Astrocyte of the cerebellum (primary cell): ENCODE measurements at places on chromosomes 1 and 21.
A peak's percentile ranks its signal among the peaks of the same experiment; 100 is the strongest.

GRCh38 chr1:41847733-41848132 is 71.0 kb downstream of the HIVEP3 start:
- DNase-seq = no peak

DNA sequence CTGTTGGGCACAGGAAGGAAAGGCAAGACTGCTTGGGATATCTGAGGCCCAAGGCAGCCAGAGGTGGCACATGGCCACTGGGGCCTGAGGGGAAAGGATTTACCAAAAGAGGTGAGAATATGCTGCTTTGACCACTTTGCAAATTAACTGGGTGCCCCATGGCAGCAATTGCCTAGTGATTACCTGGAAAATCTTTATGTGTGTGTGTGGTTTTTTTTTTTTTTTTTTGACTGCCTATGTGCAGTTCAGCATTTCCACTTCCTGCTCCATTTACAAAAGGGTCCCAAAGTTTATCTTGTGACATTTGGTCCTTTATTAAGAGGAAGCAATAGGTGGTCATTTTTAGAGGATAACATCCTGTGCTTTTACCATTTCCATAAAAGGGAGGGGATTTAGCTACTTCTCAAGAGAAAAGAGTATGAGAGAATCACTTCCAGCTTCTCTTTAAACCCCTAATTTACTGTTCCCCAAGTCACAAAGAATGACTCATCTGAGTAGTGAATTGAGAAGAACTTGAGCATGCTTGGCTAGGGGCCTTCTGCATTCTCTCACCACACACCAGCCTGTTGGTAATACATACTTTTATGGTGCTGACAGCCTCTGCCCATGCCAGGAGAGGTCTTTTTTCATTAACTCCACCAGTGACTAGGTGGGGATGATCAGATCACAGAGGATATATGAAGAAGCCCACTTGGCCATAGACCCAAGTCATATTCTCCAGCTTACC is 52.1 kb downstream of the SYDE2 start:
- no peak for DNase-seq

- no peak for DNase-seq
Measured at GRCh38 chr1:113681596-113682337, 77.5 kb downstream of the PHTF1 start.

- DNase-seq = no peak
Measured at GRCh38 chr1:77313491-77313890, 31.7 kb downstream of the AK5 start.

GRCh38 chr21:31425138-31425537 is 81.1 kb upstream of the TIAM1 start:
- no peak for DNase-seq

DNA sequence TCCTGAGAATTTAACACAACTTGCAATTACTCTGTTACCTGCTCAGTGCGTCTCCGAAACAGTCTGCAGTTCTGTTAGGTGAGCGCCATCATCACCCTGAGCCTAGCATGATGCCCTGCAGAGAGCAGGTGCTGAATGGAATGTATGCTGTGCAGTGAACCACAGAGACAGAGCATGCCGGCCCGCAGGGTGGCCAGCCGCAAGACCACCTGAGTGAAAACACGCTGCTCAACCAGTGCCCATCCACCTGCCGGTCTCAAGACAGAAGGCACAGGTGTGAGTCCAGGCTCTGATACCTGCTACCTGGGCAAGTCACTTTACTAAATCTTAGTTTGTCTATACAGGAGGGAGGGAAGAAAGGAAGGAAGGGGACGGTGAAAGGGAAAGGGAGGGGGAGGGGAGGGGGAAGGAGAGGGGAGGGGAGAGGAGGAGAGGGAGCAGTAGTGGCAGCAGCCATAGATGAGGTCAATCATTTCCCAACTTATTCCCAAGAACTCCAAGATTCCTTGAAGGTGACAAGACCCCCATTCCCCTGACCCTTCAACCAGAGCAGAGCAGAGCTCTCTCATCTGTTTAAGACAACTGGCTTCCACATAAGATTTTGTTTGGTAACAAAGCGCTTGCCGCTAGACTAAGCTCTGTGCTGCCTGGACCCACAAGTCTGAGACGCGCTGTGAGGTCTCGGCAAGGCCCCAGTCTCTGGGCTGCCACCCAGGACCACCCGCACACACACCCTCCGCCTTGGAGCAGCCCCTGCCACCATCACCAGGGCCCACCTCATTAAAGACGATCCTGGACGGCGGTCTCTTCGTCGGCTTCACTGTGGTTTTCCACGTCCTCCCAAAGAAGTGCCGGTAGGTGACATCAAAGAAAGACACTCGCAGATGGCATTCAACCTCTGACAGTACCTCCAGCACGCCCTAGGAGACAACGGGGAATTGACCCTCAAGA is 14.5 kb downstream of the NPHP4 start:
- no peak for DNase-seq

GRCh38 chr1:6822530-6823359 is 37.5 kb downstream of the CAMTA1 start:
- DNase-seq = no peak

GRCh38 chr1:231883382-231883781 is 256.8 kb downstream of the DISC1 start:
- no peak for DNase-seq

DNA sequence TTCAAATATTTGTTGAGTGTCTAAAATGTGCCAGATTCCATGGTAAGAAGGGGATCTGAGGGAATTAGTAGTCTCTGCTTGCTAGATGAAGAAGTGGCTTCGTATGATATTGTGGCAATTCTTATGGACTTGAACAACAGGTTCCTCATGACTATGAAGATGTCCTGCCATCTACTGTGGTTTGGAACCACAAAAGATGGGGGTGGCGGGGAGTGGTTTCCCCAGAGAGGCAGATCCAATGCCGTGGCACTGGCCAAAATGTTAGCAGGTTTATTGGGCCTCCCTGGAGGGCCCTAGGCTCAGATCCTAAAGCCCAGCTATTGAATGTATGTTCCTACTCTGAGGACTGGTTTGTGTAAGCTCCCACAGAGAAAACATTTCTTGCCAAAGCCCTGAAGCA is 120.8 kb downstream of the RGS2 start:
- DNase-seq = no peak

DNA sequence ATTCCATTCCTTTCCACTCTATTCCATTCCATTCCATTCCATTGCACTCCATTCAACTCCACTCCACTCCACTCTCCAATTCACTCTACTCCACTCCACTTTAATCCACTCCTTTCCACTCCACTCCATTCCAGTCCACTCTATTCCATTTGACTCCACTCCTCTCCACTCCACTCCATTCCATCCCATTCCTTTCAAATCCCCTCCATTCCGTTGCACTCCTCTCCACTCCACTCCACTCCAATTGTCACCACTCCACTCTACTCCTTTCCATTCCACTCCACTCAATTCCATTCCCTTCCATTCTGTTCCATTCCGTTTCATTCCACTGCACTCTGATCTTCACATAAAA is 2563.7 kb upstream of the TPTE start:
- DNase-seq = no peak

GRCh38 chr1:197268012-197268411 is at the start of gene CRB1:
TSS of gene CRB1 (plus strand) at chr1:197268252. CDS start at chr1:197268413, 161 bp downstream.
- DNase-seq = peak; percentile 3

GRCh38 chr1:55559842-55560241 is 344.7 kb upstream of the USP24 start:
- no peak for DNase-seq

DNA sequence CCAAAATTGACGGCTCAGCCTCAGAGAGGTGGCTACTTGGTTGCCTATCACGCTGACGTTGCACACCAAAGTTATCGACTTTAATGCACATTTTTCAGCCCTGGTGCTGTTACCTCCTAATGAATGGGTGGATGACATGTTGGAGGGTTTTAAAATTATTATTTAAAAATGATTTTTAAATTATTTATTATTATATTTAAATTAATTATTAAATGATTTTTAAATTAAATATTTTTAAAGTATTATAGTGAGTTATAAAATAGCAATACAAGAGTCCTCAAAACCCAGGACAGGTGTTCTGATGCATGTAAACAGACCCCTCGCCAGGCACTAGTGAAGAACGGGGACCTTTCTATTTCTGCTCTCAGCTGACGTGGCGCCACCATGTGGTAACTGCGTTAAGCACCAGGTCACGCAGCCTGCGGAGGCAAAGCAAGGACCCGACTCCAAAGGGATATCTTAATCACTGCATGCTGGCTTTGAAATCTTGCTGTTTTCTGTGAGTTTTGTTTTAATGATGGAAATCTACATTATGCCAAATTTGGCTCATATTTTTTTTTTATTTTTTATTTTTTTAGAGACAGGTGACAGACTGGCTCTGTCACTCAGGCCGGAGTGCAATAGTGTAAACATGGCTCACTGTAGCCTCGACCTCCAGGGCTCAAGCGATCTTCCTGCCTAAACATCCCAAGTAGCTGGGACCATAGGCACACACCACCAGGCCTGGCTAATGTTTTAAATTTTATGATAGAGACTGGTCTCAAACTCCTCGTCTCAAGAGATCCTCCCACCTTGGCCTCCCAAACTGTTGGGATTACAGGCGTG is 22.6 kb downstream of the CASP9 start:
- DNase-seq = peak; percentile 28

GRCh38 chr1:178536844-178537371 is 24.0 kb downstream of the TEX35 start:
- peak; percentile 96 for DNase-seq

GRCh38 chr1:59046134-59046533 is 250.8 kb upstream of the FGGY start:
- no peak for DNase-seq

DNA sequence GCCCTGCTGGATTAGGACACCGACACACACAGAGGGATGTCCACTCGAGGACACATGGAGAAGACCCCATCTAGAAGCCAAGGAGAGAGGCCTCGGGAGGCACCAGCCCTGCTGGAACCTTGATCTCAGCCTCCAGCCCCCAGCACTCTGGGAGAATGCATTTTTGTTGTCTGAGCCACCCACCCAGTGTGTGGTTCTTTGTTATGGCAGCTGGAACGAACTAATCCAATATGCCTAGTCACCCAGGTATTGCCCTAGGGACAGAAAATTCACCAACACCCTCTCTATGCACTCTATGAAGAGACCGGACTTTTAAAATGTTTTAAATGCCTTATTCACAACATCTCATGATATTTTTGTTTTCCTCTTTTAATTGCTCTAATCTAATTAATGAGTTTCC is 117.4 kb downstream of the CRYAA start:
- no peak for DNase-seq

- no peak for DNase-seq
Measured at GRCh38 chr1:226722240-226722900, 16.7 kb downstream of the ITPKB start.

GRCh38 chr1:111776391-111776790 is 20.7 kb downstream of the DDX20 start:
- DNase-seq = no peak

DNA sequence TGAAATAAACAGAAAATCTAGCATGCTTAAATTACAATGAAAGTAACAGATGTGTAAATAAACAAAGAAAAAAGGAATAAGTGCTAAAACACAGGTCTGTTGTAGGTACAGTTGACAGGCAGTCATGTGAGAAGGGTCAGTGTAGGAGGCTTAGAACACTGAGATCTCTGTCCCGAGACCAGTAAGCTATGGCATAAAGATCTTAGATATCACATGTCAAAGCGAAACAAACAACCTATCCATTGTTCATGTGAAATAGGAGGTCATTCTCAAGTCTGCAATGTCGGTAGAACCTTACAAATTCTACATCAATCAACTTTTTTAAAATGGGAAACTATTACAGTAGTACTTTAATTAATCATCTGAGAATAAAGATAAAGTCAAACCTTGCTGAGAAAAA is 428.9 kb upstream of the ADGRL2 start:
- no peak for DNase-seq

DNA sequence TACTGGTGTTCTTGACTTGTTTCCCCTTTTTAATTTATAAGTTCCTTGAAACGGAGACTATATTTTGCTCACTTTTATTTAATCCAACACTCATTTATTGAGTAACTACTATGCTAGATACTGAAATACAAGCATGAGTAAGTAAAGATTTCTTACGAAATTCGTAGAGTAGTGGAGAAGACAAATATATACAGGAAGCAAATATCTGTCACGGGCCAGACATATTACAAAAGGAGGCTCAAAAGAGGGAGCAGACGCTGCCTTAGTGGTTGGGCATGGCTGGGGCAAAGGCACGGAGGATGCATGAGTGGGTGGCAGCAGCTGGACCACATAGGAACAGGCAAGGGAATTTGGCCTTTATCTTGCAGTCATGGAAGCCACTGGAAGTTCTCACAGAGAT is 6.8 kb downstream of the NCF2 start:
- no peak for DNase-seq

DNA sequence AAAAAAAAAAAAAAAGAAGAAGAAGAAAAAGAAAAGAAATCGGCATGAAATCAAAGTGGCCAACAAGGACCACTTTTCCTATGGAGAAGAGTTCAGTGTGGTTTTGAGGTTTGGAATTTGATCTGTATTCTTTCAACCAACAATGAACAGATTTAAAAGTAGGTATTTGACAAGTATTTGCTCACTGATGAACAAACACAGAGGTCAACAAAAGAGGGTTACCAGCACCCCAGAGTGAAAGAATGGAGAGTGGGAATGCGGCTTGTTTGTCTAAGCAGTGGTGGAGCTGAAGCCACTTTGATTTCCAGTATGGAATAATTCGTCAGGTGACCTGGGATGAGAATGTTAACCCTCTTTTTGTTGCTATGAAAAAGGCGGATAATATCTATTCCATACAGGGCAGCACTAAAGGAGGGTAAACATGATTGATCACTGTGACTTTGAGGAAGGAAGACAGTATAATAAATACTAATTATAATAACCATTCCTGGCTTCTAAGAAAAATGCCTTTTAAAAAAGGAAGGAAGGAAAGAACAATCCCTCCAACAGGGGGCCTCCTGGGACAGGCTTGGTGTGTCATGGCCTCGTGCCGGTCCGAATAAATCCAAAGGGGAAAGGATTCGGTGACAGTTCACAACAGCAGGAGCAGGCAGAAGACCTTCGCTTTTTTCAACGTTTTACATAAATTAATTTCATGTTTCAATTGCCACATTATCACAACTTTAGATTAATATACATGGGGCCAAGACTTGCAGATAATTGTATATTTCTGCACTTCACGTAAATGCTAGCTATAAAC is 37.2 kb upstream of the SIM2 start:
- peak; percentile 23 for DNase-seq

DNA sequence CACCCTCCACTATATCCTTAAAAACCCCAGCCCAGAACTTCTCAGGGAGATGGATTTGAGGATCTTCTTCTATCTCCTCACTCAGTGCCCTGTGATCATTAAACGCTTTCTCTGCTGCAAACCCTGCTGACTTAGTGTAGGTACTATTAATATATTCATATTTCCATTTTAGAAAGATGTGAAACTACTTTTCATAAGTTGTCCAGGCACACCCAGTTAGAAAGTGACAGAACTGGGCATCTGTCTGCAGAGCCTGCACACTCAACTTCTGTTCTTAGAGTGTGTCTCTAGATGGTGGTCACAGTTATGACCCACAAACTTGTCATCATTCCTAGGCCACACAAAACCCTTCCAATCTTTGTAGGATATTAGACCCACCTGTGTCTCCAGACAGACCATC is 55.0 kb downstream of the FCRL5 start:
- no peak for DNase-seq

DNA sequence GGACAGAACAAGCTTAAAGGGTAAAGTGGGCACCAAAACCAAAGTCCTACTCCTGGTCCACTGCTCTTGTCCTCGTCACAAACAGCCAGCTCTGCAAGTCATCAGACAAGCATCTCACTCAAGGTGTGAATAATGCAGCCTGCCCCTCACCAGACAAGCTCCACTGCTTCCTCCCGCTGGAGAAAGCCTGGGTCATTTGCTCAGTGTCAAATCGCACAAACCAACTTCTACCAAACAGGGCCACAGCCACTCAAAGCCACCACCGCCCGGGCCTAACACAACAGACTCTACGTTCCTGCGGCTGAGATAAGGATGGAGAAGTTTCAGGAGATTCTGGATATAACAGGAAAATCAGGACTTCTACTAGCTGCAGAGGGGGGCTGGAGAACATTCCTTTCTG is 3.3 kb downstream of the SSBP3 start:
- no peak for DNase-seq
